ENCODE measurements at places on chromosomes 4 and X. TPM values are rescaled to one million over a fixed set of nuclear protein-coding genes. Genes with fewer than 3 reads are reported as not detected.

DNA sequence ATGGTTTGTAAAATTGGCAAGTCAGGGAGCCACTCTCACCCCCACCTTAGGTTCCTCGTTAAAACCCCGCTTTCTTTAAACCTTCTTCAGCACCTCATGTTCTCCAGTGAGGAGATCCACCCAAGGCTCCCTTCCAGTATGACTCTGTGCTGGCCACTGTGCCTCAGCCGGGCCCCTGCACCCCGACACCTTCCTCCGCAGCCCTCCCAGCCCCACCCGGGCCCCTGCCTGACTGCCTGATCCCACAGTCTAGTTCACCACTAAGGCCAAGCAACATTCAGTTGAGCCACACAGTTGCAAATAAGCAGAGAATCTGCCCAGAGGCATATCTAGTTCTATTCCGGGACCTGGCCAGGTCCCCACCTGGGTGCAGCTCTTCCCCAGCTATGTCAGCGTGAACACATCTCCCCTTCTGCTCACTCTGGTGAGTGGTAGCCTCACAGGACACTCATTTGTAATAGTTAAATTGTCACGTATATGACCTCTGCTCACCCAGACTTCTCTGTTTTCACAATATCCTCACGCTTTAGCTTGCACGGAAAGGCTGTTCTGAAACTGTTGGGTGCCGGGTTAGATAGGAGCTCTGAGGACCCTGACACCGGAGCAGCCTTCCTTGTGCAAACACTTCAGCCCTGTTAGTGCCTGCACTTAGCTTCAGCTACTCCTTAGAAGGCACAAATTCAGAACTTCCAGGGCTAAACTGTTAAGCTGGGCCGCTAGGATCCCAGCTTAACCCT, 146.8 kb downstream of the DCTD start:
- H3K4me1 ChIP-seq: no peaks in the 10 kb centered on the region
- no peak overlapping the region for H3K4me3 ChIP-seq
- H3K36me3 ChIP-seq: no peaks in the 10 kb centered on the region
- no peak overlapping the region for H3K27ac ChIP-seq

GRCh38 chrX:27350476-27350875, 112.7 kb downstream of the PPP4R3C start:
- H3K27me3 ChIP-seq: no peaks in the 10 kb centered on the region
- no peak for DNase-seq
- no peak overlapping the region for H3K4me3 ChIP-seq
- H3K36me3 ChIP-seq: no peaks in the 10 kb centered on the region

DNA sequence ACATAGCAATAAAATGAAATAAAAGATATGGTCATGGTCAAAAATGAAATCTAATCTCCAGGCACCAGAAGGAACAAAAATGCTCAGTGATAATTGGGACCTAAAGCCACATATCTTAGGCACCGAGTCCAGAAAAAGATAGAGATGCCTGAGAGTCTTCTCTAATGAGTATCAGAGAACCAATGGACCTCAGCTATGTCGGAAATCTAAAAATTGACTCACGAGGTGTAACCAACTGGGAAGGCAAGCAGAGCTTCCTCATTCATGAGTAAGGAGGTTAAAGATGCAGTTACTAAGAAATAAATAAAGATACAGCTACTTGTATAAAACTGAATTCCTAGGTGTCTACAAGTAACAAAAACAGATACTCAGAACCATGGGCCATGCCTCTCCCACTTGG, 72.1 kb downstream of the KLHL34 start:
- H3K4me3 ChIP-seq: no peak overlapping the region
- no peaks in the 10 kb centered on the region for H3K27me3 ChIP-seq
- no peak for DNase-seq
- H3K36me3 ChIP-seq: peaks cover 8% of the 10 kb centered on the region
- H3K4me1 ChIP-seq: peaks cover 6% of the 10 kb centered on the region
- no peak overlapping the region for H3K27ac ChIP-seq

DNA sequence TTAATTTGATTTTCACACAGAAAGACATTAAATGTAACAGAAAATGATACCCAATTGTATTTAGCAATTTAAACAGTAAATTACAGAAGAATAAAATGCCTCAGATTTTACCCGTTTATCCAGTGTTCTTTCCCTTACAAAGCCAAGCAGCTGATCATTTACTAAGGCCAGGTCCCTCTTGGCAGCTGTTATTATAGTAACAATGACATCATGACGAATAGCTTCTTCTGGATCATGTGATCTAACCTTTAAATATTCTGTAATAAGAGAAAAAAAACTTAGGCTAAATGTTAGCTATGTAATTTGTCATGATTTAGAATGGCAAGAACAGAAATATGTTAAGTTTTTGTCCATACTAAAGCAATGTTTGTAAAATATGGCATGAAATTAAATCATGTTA, 69.4 kb downstream of the PDS5A start:
- no peak overlapping the region for H3K4me3 ChIP-seq
- H3K27ac ChIP-seq: no peak overlapping the region
- DNase-seq: no peak
- no peaks in the 10 kb centered on the region for H3K4me1 ChIP-seq

GRCh38 chr4:188971125-188971524, 831.9 kb downstream of the TRIML1 start:
- no peaks in the 10 kb centered on the region for H3K4me1 ChIP-seq
- no peak overlapping the region for H3K27ac ChIP-seq
- no peaks in the 10 kb centered on the region for H3K36me3 ChIP-seq
- H3K4me3 ChIP-seq: no peak overlapping the region

DNA sequence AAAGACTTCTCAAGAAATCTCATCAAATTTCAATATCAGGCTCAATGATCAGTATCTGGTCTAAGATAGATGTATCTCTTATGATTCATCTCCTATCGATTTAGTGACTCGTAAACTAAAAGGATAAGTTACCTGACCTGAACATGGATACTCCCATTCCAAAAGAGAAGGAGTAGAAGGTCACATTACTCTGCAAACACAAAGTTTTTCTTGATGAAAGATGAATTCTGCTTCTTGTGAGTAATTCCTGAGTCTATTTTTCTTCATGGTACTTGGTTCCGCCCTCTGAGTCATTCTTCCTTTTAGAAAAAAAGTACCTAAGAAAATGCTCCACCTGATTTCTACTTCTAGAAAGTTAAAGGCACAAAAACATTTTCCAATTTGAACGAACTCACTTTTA, 223.1 kb upstream of the SLIT2 start:
- DNase-seq: no peak
- no peaks in the 10 kb centered on the region for H3K36me3 ChIP-seq
- H3K4me1 ChIP-seq: no peaks in the 10 kb centered on the region
- no peak overlapping the region for H3K4me3 ChIP-seq

GRCh38 chr4:82519072-82519471, 42.7 kb downstream of the TMEM150C start:
- DNase-seq: no peak
- no peaks in the 10 kb centered on the region for H3K36me3 ChIP-seq
- peaks cover 7% of the 10 kb centered on the region for H3K27me3 ChIP-seq
- no peak overlapping the region for H3K4me3 ChIP-seq
- no peak overlapping the region for H3K27ac ChIP-seq

The ARHGEF9 gene
- 26.7 TPM for total RNA-seq

The TRIM60 gene
- not detected for total RNA-seq

The FREM3 gene
- not detected for total RNA-seq

All from activated CD8-positive, alpha-beta T cell treated with anti-CD3 and anti-CD28 coated beads, Interleukin-2, amount 10 ng/mL, durations not matched to agents 7 days and 5 days (primary cell).